ENCODE measurements at places on chromosomes 12 and 14.

DNA sequence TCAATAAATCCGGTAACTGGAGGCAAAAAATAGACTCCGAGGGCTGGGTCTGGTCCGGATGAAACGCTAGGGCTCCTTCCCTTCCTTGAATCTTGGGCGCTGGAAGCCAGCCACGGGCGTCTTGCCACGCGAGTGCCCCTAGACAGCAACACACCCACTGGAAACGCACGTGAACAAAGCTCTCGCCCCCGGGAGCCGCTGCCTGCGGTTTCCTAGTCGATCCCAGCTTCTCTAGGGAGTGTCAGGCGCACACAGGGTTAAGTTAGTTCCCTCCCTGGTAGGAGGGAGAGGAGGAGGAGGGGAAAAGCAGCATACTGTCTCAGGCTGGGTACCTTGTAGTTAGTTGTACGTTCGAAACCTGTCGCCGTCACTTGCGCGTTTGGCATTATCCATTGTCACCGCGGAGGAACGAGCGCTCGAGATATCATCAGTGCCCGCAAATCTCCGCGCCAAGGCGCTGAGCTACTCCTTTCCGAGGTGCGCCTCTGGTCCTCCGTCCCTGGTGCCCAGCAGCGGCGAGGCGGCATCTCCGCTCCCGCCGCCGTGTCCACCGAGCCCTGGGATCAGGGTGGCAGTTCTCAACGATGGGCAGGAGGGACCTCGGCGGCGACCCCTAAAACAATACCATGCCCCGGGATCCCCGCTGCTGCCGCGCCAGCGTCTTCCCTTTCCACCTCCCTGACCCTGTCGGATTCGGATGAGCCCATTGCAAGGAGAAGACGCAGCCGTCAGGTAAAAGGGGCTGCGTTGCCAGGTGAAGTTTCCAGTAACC is at the start of gene FLRT2:
Gene FLRT2 (plus strand): TSS at position 342 of the 772 bp plus-strand sequence. CDS start 91,371 bp downstream, outside the sequence.
- DNase-seq: no peak

GRCh38 chr14:94543449-94544124 is 17.7 kb upstream of the SERPINA4 start:
- DNase-seq: no peak

GRCh38 chr14:20657216-20658211 is 16.0 kb upstream of the OR6S1 start:
- no peak for DNase-seq

DNA sequence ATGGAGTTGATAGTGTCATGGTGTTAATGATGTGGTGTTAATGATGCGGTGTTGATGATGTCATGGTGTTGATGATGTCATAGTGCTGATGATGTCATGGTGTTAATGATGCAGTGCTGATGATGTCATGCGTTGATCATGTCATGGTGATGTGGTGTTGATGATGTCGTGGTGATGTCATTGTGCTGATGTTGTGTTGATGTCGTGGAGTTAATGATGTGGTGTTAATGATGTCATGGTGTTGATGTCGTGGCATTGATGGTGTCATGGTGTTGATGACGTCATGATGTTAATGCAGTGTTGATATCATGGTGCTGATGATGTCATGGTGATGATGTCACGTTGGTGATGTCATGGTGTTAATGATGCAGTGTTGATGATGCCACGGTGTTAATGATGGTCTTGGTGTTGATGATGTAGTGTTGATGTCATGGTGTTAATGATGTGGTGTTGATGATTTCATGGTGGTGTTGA is 49.1 kb upstream of the RIMBP2 start:
- no peak for DNase-seq

DNA sequence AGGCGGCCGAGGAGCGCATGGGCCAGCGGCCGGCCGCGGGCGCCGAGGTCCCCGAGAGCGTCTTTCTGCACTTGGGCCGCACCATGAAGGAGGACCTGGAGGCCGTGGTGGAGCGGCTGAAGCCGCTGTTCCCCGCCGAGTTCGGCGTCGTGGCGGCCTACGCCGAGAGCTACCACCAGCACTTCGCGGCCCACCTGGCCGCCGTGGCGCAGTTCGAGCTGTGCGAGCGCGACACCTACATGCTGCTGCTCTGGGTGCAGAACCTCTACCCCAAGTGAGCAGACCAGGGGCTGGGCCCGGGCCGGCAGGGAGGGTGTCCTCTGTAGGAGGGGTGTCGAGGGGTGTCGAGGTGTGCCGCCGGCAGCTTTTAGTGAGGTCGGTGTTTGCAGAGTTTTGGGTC is 4.1 kb downstream of the TNFAIP2 start:
- DNase-seq: no peak

DNA sequence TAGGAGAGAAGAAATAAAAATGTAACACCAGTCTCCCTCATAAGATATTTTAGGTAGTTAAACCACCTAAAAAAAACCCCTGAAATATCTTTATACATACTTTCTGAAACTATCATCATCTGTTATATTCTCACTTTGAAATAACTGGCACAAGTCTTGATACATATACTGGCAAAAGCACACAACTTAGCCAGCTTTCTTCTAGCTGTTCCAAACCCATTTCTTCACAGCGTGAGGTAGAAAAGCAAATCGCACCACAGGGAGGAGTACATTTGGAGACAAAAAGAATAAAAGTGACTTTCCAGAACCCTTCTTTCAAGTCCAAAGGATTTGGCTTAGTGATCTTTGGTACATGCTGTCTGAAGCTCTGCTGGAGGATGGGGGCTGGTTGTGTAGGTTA is 78.5 kb downstream of the RERG start:
- DNase-seq: no peak

- no peak for DNase-seq
Measured at GRCh38 chr14:101471723-101472517, 89.4 kb upstream of the DIO3 start.

DNA sequence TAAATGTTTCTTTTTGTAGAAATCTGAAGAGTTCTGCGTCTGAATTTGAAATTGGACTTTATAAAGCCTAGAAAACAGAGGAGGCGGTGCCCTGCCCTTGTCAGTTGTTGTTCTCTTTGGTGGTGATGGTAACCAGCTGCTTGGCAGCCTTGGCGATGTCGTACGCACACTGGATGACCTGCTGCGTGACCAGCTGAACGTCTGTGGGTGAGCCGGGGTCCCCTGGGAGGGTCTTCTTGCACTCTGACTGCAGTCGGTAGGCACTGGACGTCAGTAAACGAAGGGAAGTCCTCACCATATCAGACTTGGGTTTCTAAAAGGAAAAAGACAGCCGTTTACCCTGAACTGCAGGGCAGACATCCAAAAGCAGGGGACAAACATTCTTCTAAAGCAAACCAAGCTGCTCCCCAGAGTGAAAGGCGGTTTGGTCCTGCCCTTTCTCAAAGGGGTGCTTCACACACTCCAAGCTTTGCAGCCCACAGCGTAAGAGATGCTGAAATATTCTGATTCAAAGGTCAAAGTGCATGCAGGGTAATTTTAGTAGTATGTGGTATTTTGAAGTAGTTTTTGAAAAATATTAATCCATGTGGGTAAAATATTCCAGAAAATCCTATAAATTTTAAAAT is 32.9 kb downstream of the TCHP start:
- no peak for DNase-seq

- no peak for DNase-seq
Measured at GRCh38 chr14:105647784-105648608, 121.6 kb downstream of the TMEM121 start.

DNA sequence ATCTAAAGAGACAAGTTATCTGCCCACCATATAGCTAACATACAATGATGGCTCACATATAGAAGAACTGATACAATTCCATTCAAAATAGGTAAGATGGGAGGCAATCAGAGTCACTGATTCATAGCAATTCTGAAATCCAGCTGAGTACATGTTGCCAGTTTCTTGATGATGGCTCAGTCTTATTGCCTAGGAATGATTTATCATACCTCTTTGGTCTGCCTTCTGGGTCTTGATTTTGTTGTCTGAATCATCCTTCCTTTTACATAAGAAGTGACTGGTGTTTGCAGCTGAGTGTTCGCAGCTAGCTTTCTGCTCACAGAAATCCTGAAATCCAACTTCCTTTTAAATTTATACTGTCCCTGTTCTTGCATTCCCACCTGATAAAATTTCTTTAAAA is 463.2 kb upstream of the MGAT4C start:
- no peak for DNase-seq

DNA sequence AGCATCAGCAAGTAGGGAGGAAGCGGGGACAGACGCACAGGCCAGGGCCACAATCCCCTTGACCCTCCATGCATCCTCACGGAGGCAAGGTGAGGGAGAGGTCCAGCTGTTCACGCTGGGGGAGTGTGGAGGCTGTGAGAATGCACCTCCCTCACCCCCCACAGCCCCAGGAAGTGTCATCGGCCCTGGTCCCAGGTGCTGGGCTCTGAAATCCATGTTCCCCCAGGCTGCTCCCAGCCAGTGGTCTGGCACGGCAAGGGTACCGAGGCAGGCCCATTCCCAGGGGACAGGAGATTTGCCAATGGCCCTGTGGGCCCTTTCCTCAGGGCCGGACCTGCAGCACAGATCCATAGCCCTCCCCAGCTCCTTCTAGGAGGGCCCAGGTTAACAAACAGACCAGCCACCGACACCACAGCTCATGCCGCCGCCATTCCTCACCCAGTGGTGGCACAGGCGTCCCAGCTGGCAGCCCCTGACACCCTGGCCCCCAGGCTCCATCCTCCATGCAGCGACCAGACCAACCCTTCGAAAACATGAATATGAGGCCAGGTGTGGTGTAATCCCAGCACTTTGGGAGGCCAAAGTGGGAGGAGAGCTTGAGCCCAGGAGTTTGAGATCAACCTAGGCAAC is 21.9 kb upstream of the EIF5 start:
- DNase-seq: no peak

DNA sequence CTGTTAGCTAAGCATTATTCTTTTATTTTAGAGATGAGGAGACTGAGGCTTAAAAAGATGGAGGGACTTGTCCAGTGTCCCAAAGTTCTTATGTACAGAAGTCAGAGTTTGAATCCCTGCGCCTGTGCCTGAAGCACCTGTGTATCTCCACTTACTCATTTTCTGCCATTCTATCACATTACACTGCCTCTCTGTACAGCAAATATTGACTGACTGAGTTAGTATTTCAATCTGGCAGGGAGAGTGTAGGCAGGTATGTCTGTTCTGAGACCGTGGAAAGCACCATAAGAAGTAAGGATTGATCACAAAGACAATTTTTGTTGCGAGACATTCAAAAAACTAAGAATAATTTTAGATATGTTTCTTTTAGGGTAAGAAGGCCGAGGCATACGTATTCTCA is 162.7 kb downstream of the KITLG start:
- DNase-seq: no peak

GRCh38 chr12:30814295-30814655 is 59.5 kb upstream of the CAPRIN2 start:
- DNase-seq: no peak

DNA sequence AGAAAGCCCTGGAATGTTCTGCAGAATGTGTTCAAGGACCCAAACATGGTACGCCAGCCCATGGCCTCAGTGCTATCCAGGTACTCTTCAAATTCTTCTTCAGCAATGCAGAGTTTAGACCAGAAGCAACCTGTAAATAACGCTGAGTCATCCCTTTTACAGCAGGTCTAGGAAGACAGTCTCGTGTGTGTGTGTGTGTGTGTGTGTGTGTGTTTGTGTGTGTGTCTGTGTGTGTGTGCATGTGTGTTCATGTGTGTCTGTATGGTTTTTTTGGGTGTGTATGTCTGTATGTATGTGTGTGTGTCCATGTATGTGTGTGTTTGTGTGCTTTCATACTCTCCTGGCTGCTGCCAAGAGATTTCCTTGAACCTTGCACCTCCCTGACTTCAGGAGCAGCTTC is 60.1 kb upstream of the RFX4 start:
- DNase-seq: no peak

- no peak for DNase-seq
Measured at GRCh38 chr12:103944964-103945363, 14.8 kb downstream of the HSP90B1 start.

GRCh38 chr14:103132381-103133209 is 9.3 kb downstream of the TNFAIP2 start:
- DNase-seq: no peak

DNA sequence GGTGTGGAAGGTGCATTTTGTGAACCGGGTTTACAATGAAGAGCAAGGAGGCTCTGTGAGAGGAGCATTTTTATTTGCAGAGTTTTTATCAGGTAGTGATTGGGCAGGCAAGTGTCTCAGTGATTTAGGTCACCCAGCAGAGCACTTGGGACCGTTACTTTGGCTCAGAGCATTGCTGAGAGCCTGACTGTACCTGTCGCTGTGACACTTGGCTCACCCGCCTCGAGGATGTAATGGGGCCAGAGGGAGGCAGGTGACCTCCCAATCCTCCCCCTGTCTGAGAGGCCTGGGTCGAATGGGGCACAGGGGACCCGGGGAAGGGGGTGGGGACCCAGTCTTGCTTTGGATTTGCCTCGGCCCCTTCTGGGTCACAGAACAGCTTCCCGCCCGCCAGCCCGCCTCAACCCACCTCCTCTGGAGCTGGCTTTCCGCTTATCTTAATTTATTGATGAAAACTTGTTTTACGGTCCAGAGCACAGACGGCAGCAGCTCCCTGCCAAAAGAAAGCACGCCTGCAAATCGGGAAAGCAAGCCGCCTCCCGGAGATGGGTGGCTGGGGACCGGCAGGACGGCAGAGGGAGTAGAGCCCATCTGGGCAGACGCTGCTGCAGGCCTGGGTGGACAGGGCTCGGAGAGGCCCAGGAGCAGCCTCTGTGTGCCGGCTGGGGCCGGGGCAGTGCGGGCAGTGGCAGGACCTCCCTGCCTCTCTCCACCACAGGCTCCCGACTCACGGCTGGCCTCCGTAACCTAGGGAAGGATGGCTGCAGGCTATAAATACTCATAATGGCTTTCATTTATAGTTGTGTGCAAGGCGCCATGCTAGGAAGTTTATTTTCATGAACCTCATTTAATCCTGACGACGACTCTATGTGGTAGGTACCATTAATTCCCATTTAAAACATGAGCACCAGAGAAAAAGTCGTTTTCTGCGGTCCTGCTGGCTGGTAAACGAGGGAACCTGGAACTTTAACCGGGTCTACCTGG is 187.1 kb downstream of the TSPAN9 start:
- DNase-seq: no peak

DNA sequence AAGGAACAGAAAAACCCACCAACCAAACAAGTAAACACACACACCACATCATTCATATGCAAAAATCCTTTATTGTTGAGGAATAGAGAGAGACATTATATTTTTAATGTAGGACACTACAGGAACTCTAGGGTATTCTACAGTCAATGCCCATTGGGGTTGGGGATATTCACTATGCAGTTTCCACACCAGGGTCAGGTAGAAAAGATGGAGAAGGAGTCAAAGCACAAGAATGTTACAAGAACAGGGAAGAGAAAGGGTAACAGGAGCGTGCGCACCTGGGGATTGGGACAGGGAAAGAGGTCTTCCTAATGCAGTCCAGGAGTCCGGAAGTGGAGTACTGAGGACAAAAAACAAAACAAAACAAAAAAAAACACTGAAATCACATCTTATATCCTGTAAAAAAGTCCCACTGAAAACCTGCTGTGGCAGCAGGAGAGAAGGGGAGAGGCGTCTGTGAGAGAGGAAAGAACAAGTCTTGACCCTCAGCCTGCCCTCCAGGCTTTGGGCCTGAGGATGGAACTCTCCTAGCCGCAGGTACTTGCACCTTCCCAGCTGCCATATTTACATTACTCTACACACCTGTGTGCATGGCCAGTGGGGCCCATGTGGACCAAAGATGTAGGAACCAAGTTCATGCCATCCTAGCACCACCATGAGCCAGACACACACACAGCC is 3.7 kb upstream of the ZBTB39 start:
- no peak for DNase-seq

- DNase-seq: no peak
Measured at GRCh38 chr12:129635021-129635685, 268.7 kb downstream of the TMEM132D start.

GRCh38 chr12:107485731-107486130 is 199.9 kb upstream of the PWP1 start:
- DNase-seq: no peak

GRCh38 chr12:24852420-24852819 is 96.5 kb downstream of the BCAT1 start:
- DNase-seq: no peak

Measured in activated naive CD4-positive, alpha-beta T cell (primary cell).